ENCODE measurements at places on chromosomes 13 and 19.

- DNase-seq, result no peak
Measured at GRCh38 chr13:94947392-94947791, 235.0 kb upstream of the SOX21 start.

DNA sequence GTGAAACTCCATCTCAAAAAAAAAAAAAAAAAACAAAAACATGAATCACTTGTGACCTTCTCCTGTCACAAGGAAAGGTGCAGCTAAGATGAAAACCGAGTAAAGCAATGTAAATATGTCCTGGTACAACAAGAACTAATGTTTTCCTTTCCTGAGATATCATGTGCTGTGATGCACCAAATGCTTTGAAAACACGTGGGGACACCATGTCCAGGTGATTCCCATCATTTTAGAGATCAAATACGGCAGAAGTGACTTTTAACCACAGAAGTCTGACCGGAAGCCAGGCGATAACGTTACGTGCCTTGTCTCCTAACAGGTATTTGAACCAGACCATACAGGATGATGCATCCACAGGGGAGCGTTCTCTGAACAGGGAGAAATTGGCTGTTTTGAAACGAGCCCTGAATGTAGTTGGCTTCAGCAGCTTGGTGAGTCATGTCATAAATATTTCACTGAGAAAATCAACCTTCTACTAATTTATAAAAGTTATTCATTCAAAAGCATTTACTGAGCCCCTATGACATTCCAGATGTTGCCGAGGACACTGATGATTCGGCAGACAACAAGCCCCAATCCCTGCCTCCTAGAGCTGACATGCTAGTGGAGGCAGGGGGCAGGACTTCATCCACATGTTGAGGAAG, 328.1 kb downstream of the MYO16 start:
- peak; percentile 89 for DNase-seq

DNA sequence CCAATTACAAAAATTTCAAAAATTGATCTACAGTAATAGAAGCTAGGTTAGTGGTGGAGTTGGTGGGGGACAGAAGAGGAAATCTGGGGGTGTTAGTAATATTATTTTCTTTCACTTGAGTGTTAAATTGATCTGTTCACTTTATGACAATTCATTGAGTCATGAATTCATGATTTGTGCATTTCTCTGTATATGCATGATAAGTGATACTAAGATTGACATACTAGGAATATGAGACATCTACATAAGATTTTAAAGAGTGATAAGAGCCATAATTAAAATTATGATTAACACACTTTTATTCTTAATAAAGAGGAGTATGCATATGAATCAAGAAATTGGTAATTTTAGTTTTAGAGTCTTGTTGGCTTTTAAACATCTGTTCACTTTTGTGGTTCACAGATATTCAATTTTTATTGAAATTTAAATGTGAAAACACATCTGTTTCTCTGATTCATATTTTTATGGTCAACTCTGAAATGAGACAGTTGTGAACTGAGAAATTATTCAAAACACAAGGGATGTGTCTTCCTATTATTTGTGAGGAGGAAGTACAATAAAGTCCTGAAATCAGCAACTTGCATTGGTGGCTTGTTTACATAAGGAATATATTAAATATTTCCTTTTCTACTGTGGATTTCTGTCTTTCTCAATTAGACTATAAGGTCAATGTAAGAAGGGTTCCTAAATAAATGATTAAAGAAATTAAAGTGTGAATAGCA, 196.5 kb downstream of the ITGBL1 start:
- no peak for DNase-seq

GRCh38 chr13:80083853-80084676, 256.9 kb downstream of the SPRY2 start:
- DNase-seq, result peak; percentile 97

- DNase-seq, result no peak
Measured at GRCh38 chr19:35159606-35160005, 5.1 kb downstream of the FXYD5 start.

DNA sequence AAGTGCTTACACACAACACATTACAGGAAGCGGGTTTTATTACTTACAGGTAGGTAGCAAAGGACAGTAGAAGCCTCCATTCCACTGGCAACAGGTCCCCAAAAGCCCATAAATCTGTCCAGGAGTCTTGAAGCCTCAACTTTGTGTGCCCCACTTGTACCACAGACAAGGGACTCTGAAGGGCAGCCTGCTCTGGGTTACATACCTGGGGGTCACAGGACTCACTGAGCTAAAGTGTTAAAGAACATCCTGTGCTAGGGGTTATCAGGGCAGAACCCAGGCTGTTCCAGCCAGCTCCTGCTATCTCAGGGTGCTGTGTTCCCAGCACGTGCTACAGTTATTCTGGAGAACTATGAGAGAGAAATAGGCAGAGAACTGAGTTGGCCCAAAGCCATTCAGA, 230.9 kb upstream of the SLC10A2 start:
- DNase-seq, result no peak

DNA sequence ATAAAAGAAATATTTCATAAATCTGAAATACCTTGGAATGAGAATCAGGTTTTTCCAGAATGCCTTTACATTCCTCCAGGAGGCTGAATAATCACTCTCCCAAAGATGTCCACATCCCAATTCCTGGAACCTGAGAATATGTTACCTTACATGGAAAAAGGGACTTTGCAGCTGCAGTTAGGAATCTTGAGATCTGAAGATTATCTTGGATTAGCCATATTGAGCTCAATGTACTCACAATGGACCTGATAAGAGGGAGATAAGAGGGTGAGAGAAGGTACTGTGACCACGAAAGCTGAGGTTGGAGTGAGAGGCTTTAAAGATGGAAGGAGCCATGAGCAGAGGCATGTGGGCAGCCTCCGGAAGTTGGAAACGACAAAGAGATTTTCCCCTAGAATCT, 36.8 kb upstream of the MBNL2 start:
- DNase-seq, result peak; percentile 15

DNA sequence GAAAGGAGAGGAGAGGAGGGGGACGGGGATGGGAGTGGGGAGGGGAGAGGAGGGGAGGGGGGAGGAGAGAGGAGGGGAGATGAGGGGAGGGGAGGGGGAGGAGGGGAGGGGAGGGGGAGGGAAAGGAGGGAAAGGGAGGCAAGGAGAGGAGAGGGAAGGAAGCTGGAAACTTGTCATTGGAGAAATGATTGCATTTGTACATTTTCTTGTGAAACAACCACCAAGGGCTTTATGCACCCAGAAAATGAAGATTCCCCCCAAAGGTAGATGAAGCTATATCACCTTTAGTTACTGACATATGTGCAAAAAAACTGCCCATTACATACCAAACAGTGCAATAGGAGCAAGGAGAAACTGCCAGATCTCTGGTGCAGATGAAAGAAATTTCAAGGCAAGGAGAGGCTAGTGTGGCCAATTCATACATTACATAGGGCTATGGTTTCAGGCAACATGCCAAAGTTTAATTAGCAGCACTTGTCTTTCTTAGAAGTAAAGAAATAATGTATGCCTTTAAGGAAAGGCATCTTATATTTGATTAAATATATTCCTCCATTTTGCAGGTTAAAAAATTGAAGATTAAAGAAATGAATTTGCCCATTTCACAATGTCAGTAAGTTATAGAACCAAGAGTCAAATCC, 49.5 kb upstream of the STK24 start:
- DNase-seq, result peak; percentile 64

DNA sequence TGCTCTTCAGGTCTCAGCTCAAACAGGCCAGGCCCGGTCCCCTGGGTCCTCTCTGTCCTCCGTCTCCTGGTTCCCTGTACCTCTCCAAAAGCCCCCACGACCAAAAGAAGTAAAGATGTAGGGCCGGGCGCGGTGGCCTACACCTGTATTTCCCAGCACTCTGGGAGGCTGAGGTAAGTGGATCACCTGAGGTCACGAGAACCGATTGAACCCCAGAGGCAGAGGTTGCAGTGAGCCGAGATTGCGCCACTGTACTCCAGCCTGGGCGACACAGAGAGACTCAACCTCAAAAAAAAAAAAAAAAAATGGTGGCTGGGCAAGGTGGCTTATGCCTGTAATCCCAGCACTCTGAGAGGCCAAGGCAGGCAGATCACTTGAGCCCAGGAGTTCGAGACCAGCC, 22.0 kb upstream of the BCL3 start:
- no peak for DNase-seq

GRCh38 chr13:98584668-98585397, 7.9 kb upstream of the STK24 start:
- no peak for DNase-seq

GRCh38 chr13:98508280-98508679, 68.6 kb downstream of the STK24 start:
- peak; percentile 81 for DNase-seq

- no peak for DNase-seq
Measured at GRCh38 chr13:23903906-23904280, 6.6 kb upstream of the C1QTNF9B start.

DNA sequence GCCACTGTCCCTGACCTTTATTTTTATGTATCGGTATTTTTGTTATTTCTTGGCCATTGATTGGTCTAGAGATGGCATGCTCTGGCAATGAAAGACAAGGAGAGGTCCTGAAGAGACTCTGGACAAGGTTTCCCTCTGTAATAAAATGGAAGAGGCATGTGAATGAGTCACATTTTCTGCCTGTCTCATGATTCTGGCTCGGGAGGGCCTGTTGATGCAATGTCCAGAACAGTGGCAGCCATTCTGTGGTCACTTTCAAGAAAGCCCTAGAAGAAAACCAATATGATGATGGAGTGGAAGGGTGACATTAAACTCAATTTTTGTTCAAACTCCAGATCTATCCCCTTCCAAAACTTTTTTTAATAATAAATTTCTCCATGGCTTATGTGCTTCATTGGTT, 2.0 kb upstream of the FPR3 start:
- DNase-seq, result no peak

DNA sequence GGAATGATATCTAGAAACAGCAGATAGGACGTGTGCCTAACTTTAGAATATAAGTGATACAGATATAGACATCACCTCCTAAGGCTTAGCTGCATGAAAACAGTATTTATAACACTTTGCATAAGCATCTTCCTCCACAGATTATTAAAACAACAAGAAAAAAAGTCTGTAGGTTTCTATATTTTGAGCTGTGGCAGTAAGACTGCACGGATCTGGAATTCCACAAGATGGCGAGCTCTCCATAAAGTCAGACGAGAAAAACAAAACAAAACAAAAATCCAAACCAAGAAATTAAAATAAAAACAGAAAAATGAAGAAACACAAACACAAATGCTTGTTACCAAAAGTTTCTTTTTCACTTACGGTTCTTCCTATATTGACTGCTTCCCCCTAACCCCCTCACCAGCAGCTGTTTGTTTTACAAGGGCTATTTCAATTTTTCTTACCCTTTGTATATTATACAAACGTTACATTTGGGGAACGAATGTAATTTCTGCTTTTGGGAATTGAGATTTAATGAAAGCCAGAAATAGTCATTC, 285.8 kb downstream of the MYO16 start:
- DNase-seq, result no peak

- DNase-seq, result peak; percentile 88
Measured at GRCh38 chr19:2328401-2329148, at the start of the genes LSM7 and SPPL2B. Gene LSM7 (minus strand): TSS chr19:2328586. CDS start chr19:2328566, 20 bp downstream. Gene SPPL2B (plus strand): TSS chr19:2328684. CDS start chr19:2328710, 26 bp downstream.

GRCh38 chr19:49799271-49799797, 13.8 kb downstream of the FUZ start:
- no peak for DNase-seq

GRCh38 chr19:45798995-45799517, 6.4 kb upstream of the DMWD start:
- peak; percentile 87 for DNase-seq

GRCh38 chr13:46038296-46038695, 14.2 kb downstream of the ZC3H13 start:
- no peak for DNase-seq
